Mesothelial cell of epicardium (in vitro differentiated cells): ENCODE measurements at places on chromosomes 6 and 20. TPM values are rescaled to one million over a fixed set of nuclear protein-coding genes. Genes with fewer than 3 reads are reported as not detected.

DNA sequence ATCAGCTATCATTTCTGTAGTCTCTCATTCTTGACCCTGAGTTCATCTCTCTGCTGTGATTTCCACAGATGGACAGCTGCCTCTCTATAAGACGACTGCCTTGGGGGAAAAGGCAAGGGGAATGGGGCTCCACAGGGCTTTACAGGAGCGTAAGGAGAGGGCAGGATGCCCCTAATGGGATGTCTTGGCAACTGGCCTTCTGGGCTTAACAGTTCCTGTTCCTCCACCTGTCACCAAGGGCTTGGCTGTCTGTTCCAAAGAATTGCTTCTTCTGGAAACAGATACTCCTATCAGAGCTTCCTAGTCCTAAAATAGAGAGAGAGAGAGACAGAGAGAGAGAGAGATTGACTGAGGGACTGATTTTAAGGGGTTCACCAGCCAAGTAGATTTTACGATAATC is 181.9 kb downstream of the TMEM200A start:
- H3K36me3 ChIP-seq, result no peaks in the 10 kb centered on the region
- H3K27me3 ChIP-seq, result peaks cover 8% of the 10 kb centered on the region
- no peak overlapping the region for H3K4me3 ChIP-seq
- H3K27ac ChIP-seq, result no peak overlapping the region
- DNase-seq, result no peak

DNA sequence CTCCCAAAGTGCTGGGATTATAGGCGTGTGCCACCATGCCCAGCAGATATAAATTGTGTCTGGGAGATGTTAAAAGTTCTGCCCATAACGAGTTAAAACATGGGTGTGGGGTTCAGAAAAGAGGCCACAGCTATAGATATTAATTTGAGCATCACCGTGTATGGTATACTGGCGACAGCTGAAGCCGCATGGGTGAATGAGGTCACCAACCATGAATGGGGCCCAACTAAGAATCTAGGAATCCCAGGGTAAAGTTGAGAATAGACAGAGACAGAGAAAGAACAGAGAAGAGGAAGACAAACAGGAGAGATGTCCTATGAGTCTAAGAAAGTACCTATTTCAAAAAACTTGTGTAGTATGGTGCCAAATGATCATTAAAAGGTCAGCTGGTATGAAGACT is 50.9 kb downstream of the ILRUN start:
- peaks cover 26% of the 10 kb centered on the region for H3K36me3 ChIP-seq
- H3K27me3 ChIP-seq, result no peaks in the 10 kb centered on the region
- no peak overlapping the region for H3K4me3 ChIP-seq
- H3K27ac ChIP-seq, result no peak overlapping the region
- H3K4me1 ChIP-seq, result no peaks in the 10 kb centered on the region
- DNase-seq, result no peak

DNA sequence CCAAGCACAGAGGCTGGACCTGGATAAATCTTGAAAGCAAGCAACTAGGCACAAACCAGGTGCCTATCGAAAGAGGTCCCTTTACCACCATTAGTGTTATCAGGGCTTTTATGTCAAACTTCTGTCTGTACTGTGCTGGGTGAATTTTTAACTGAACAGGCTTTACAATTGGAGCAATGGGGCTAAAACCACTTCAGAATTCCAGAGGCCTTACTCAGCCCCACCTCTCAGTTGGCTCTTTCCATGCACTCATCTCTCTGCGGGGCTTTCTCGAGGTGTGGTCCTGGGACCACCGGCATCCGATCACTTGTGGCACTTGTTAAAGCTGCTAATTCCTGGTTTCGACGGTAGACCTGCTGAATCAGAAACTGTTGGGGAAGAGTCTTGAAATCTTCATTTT is 232.5 kb downstream of the SOX4 start:
- H3K36me3 ChIP-seq, result peaks cover 1% of the 10 kb centered on the region
- peak overlapping the region; percentile 84 for H3K27ac ChIP-seq
- DNase-seq, result no peak
- H3K4me1 ChIP-seq, result peaks cover 62% of the 10 kb centered on the region

The HLA-DRB1 gene
- 4.5 to 5.4 TPM (median 5.3 TPM) in 3 replicates for total RNA-seq

The CST1 gene
- total RNA-seq, result not detected in 3 replicates

The BNIP5 gene
- 0.09 TPM in 1 of 3 replicates, not detected in the others for total RNA-seq

The OTOR gene
- not detected in 3 replicates for total RNA-seq

The GTSF1L gene
- not detected in 3 replicates for total RNA-seq
